ENCODE measurements at places on chromosomes 3 and 15.
A peak's percentile ranks its signal among the peaks of the same experiment; 100 is the strongest.

DNA sequence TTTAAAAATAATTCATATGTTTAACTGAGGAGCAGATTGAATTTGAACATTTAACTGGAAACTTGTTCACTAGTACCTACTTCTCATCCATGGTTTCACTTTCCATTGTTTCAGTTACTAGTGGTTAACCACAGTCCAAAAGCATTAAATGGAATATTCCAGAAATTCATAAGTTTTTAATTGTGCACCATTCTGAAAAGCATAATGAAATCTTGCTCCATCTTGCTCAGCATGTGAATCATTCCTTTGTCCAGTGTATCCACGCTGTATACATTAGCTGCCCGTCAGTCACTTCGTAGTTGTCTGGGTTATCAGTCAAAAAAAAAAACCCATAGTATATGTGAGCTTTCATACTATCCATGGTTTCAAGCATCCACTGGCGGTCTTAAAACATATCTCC is 217.6 kb downstream of the TPRG1 start:
- no peak for DNase-seq

DNA sequence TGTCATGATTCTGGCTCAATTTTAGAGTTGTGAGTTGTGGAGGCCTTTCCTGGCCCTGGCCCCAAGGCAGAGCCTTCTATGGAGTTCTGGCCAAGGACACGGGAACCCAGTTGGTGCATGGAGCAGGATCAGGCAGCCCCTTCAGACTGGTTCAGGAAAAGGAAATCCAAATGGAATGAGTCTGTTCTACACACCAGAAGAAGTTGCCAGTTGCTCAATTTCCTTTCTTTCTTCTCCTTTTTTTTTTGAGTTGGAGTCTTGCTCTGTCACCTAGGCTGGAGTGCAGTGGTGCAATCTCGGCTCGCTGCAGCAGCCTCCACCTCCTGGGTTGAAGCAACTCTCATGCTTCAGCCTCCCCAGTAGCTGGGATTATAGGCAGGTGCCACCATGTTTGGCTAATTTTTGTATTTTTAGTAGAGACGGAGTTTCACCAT is 28.9 kb upstream of the BHLHE40 start:
- no peak for DNase-seq

GRCh38 chr3:170350515-170351413 is 6.8 kb upstream of the SKIL start:
- no peak for DNase-seq

GRCh38 chr15:51982013-51982769 is 10.6 kb upstream of the LEO1 start:
- DNase-seq: peak; percentile 13

- DNase-seq: peak; percentile 32
Observed at GRCh38 chr3:101809178-101810021, 30.4 kb downstream of the NXPE3 start.

- no peak for DNase-seq
Observed at GRCh38 chr15:34665498-34666116, 82.2 kb upstream of the GOLGA8B start.
